ENCODE measurements at places on chromosomes 7 and 10. TPM values are rescaled to one million over a fixed set of nuclear protein-coding genes. Genes with fewer than 3 reads are reported as not detected.

The WDR11 gene
- total RNA-seq = 73.5 TPM

The EBF3 gene
- total RNA-seq = 12.2 TPM

The ABCB4 gene
- total RNA-seq = 2.4 TPM

The MLXIPL gene
- total RNA-seq = 9.3 TPM

The TMEM273 gene
- 5.5 TPM for total RNA-seq

The AFAP1L2 gene
- 41.6 TPM for total RNA-seq

The STMP1 gene
- total RNA-seq = 26.6 TPM

The LIPJ gene
- 0.23 TPM for total RNA-seq

The STK31 gene
- 0.64 TPM for total RNA-seq

The ZNF503 gene
- 72.3 TPM for total RNA-seq

The GTPBP4 gene
- total RNA-seq = 20.1 TPM

The CYP2C18 gene
- total RNA-seq = 0.29 TPM
